ENCODE measurements at places on chromosomes 13 and 19.

DNA sequence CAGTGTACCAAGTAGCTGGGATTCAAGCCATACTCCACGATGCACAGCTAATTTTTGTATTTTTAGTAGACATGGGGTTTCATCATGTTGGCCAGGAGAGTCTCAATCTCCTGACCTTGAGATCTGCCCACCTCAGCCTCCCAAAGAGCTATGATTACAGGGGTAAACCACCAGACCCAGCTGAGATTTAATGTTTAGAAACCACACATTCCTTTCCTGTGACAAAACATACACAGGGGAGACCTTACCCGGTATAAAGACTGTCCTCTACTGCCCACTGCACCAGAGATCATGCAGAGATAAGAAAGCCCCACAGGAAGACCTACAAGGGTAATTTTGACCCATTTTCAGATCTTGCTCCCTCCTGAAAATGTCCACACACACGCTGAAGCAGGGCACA lies 22.8 kb upstream of the ZNF83 start:
- DNase-seq = no peak

DNA sequence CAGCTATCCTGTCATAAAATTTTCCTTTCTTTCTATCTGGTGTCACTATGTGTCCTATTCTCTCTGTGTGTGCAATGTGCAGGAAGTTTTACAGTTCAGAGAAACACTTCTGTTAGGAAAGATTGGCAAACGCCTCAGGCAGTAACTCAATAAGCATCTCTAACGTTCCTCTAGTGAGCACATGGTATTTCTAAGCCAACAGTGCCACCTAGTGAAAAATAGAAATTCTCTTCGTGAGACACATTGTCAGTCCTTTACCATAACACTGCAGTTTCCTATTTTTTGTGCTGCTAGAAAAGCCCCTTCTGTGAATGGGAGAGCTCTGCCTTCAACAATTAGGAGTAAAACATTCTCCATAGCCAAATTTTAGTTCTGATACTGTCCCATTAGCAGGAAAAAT lies 50.7 kb downstream of the ZNF723 start:
- DNase-seq = no peak

- DNase-seq = no peak
Observed at GRCh38 chr19:38975861-38976271, 324 bp upstream of the FBXO17 start.

GRCh38 chr13:74438901-74439300 lies 304.7 kb upstream of the KLF12 start:
- DNase-seq = no peak

- DNase-seq = no peak
Observed at GRCh38 chr19:28685802-28686201, 527.1 kb downstream of the UQCRFS1 start.

GRCh38 chr19:4776436-4777211 lies 14.9 kb upstream of the FEM1A start:
- DNase-seq = no peak

- DNase-seq = no peak
Observed at GRCh38 chr13:73473016-73473415, 414.2 kb downstream of the KLF5 start.

DNA sequence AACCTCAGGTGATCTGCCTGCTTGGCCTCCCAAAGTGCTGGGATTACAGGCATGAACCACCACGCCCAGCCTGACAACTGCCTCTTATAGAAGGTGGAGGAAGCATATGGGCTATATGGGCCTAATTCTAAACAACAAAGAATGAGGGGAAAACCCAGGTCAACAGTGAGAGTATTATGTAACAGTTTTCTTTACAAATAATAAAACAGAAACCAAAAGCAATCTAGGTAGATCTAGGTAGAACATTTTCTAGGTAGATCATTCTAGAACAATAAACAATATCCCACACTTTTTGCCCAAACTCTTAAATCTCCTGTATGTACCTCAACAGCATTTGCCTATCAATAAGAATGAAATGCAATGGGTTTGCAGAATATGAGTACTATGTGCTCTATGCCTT lies 267.4 kb downstream of the ABCC4 start:
- no peak for DNase-seq

- no peak for DNase-seq
Observed at GRCh38 chr19:30091456-30091855, 149.4 kb downstream of the URI1 start.

GRCh38 chr19:43416951-43417623 lies 2.4 kb downstream of the TEX101 start:
- DNase-seq = no peak

GRCh38 chr19:42172261-42172660 lies 40.0 kb upstream of the POU2F2 start:
- no peak for DNase-seq

DNA sequence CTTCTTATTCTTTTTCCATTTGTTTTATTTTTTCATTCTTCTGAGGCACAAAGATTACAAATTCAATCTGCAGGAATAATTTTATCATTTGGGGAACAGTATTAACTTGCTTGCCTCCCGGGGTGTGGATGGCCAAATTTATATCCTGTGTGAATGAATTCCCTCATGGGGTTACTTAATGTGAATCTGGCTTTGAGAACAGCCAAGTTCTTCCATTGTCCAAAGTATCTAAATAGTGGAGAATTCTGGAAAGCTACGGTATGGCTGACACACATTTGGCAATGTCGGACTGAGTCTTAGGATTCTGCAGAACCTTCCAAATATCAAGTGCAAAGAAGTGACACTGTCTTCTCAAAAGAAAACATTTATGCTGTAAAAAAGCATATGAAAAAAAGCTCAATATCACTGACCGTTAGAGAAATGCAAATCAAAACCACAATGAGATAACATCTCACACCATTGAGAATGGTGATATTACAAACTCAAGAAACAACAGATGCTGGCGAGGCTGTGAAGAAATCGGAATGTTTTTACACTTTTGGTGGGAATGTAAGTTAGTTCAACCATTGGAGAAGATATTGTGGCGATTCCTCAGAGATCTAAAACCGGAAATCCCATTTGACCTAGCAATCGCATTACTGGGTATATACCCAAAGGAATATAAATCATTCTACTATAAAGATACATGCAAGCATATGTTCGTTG lies 620.2 kb downstream of the EFNB2 start:
- no peak for DNase-seq

- no peak for DNase-seq
Observed at GRCh38 chr13:22080832-22081231, 410.0 kb downstream of the FGF9 start.

DNA sequence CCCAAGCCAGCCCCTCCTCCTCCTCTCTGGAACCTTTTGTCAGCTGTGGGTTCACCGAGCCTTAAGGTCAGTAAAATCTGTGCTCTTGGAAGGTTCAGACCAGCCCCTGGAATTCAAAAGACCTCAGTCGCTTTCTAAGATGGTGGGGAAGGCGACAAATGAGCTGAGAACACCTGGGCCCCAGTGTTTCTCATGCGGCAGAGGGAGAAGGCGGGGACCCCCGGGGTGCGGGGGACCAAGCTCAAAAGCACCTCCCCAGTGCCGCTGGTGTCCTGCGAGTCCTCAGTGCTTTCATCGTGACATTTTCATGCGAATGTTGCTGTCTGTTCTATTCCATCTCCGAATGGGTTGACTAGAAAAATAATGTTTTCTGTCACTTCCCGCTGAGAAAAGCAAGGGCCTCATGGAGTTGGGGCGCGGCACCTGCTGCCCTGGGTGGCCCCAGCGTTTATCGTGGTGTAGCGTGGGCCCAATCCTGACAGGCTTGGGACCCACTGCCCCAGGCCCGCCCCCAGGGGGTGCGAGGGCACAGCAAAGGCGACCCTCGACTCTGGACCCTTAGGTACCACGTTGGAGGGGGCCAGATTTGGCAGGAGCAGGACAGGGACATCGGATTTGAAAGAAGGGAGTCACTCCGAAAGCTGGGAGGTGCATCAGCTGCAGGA lies 751 bp upstream of the NTN5 start:
- DNase-seq = no peak

GRCh38 chr13:113762538-113762937 lies 3.5 kb downstream of the TMEM255B start:
- no peak for DNase-seq

DNA sequence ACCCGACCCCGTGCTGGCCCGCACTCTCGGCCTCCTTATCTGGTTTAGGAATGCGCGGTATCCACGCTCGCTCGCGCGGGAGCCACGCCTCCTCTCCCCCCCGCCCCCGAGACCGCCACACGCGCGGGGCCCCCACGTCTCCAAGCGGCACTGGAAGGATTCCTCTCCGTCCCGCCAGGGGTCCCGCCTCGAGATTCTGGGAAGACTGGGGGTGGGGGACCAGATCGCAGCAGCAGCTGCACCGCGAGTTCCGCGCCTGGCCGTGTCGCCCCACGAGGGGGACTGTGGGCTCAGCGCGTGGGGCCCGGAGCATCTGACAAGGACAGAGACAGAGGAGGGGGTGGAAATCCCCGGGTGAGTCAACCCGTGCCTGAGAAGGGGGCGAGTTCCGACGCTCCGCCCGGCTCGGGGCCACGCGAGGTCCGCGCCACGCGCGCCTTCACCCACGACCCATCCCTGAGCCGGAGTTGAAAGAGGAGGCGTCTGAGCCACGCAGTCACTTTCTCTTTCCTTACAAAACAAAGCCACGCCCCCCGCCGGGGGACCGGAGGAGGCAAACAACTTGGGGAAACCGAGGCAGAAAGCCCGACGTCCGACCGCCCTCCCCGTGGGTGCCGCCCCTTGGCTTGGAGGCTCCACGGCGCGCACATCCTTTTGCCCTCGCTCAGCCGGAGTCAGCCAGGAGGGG lies 814 bp downstream of the S1PR2 start:
- peak; percentile 85 for DNase-seq

GRCh38 chr13:45670189-45670885 lies 31.8 kb upstream of the CBY2 start:
- DNase-seq = no peak

DNA sequence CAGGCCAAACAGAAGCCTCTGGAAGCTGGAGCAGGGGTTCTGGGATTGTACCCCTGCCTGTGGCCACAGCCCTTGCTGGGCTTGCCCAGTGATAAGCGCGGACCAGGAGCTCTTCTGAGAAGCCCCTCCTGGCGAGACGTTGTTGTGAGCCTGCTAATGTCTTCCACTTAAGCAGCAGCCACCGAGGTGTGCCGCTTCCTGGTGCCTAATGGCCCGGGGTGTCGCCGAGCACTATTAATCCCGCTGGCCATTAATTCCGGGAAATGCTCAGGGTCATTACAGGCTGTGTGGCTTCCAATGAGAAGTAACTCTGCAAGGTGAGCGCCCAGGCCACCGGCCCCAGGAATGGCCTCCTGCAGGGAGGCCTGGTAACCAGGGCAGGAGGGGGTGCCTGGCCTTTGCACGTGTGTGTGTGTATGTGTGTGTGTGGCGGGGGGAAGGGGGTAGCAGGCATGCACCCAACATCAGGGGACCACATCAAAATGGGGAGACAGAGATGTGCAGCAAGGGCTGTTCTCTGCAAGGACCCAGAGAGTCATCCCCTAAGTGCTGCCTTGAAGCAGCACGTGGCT lies 175.0 kb downstream of the URI1 start:
- DNase-seq = no peak

- DNase-seq = no peak
Observed at GRCh38 chr13:74246487-74246886, 112.3 kb upstream of the KLF12 start.

- no peak for DNase-seq
Observed at GRCh38 chr13:32474999-32475792, 47.3 kb upstream of the N4BP2L1 start.

GRCh38 chr13:77359171-77359570 lies 32.3 kb upstream of the MYCBP2 start:
- no peak for DNase-seq

GRCh38 chr13:24168979-24169378 lies 8.5 kb downstream of the SPATA13 start:
- DNase-seq = peak; percentile 38

DNA sequence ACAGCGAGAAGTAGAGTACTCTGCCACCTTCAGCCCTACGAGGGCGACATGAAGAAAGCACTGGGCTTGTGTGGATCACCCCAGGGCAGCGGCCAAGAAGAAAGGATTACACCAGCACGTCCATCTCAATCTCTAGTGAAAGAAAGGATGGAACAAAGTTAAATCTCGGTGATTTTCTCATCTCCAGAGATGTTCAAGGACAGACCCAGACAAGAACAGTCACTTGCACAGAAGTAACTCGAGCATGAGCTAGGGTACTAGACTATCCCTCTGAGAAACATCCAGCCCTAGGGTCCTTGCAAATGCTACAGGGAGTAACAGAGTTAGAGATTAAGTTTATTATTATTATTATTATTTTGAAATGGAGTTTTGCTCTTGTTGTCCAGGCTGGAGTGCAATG lies 106.7 kb downstream of the CRYL1 start:
- DNase-seq = no peak

- no peak for DNase-seq
Observed at GRCh38 chr13:98742961-98743360, 9.5 kb downstream of the SLC15A1 start.

DNA sequence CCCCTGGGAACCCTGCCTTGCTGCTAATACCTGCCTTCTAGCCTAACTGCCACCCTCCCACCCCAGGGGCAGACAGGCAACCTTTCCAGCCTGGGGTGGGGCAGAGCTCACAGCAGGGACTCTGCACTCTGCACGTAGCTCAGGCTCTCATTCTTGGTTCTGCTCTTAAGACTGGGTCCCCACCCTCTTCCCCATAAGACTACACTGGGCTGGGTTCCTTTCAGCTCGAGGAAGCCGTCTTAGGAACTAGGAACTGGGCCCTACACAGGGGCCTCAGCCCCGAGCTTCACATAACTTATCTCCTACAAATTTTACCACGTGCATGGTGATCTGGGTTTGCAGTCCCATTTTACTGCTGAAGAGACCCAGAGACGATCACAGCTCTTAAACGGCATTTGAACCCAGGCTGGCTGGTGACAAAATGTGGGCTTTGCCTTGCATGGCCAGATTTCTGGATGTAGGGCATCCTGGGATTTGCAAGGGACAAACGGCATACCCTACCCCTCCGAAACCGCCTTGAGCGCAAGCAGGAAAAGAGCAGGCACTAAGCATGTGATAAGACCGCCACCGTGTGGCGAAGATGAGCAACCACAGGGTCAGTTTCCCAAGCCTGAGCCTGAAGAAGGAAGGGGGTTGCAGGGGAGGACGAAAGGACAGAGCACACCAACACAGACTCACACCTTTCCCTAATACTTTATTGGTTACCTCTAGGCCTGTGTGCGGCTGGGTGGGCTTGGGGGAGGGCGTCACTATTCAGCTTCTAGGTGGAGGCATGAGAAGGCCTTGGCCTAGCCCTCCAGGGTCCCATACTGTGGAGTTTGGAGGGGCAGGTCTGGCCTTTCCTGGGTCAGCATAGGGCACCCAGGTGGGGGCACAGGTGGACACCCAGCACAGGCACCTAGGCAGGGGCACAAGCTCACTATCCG lies 5.1 kb downstream of the JUNB start:
- peak; percentile 76 for DNase-seq

GRCh38 chr19:14450168-14450874 lies 17.2 kb downstream of the PKN1 start:
- DNase-seq = peak; percentile 55

- peak; percentile 11 for DNase-seq
Observed at GRCh38 chr13:75102001-75102716, 379.8 kb downstream of the TBC1D4 start.

GRCh38 chr13:68897331-68897928 lies 1210.2 kb upstream of the ATXN8OS start:
- no peak for DNase-seq

GRCh38 chr13:103799028-103799427 lies 732.8 kb upstream of the SLC10A2 start:
- DNase-seq = no peak

- no peak for DNase-seq
Observed at GRCh38 chr19:49423985-49424303, 703 bp upstream of the PTH2 start.

Data from GM03348 (cell line).